Substantia nigra (tissue), 51 donors: ENCODE measurements at places on chromosomes 5 and 9.

- DNase-seq, result no peak
Measured at GRCh38 chr5:132064140-132064539, 3.7 kb downstream of the IL3 start.

DNA sequence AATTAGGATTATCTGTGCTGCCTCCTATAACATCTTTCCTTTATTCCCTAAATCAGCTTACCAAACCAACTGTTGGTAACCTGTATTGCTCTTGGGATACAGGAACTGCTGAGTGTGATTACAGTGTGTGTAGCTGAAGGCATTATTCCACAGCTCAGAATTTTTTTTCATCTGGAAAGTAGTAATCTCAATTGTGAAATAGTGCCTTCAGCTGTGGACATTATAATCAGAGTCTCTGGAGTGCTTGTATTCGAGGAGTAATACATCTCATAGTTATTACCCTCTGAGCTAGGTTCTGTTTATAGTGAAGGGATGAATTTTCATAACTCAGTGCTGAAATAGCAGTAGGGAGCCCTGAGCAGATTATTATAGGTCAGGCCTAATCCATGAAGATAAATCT lies 199.5 kb downstream of the MAST4 start:
- no peak for DNase-seq

- DNase-seq, result no peak
Measured at GRCh38 chr9:88812938-88813637, 178.2 kb upstream of the S1PR3 start.

DNA sequence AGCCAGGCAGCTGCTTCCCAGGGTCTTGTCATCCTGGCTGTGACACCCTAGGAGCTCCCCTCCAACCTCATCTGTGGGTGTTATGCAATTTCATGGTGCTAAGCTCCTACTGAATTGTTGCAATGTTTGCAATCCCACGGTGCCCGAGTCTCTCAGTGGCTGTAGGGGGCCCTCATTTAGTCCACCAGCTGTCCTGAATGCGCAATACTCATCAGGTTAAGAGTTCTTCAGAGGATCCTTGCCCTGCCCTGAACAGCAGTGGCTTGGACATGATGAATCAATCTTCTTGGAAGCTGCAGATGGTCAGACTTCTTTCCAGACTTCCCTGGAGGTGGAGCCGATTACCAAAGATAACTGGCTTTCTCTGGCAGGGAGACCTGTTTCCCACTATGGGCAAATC lies 584.1 kb downstream of the CCDC171 start:
- DNase-seq, result no peak

DNA sequence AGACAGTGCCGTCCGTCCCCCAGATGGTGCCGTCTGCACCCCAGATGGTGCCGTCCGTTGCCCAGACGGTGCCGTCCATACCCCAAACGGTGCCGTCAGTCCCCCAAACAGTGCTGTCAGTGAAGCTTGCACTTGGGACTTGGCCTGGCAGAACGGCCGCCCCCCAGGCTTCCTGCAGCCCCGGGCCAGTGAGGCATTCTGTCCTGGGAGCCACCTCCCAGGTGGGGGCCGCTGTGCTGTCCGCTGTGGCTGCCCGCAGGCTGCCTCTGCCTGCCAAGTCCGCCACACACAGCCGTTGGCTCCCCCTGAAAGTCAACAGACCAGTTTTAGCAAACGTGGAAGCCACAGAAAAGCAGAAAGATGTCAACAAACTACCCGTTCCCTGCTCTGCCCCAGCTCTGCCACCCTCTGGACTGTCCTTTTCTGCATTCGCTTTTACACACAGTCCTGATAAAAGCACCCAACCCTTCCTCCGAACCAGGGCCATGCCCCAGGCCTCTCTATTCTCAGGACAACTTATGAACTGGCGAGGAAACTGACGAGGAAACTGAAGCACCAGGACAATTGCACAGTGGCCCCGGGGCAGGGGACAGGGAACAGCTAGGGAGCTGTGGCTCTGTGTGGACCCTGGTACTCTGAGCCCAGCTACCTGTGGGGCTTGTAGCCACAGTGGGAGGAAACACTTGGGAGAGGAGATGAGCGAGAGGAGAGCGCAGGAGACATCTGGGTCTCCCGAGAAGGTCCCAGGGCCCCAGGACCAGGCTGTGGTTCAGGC lies 39.6 kb upstream of the RXRA start:
- no peak for DNase-seq
